ENCODE measurements at places on chromosomes 5 and 9. TPM values are rescaled to one million over a fixed set of nuclear protein-coding genes. Genes with fewer than 3 reads are reported as not detected.

The ZNF883 gene
- 3.3 TPM for total RNA-seq

The GCNT4 gene
- 2.3 TPM for total RNA-seq

The ABLIM3 gene
- total RNA-seq, result 4.7 TPM

The PCDHA8 gene
- not detected for total RNA-seq

The NEK6 gene
- total RNA-seq, result 28.4 TPM

The EQTN gene
- total RNA-seq, result 0.27 TPM

The PRDM9 gene
- total RNA-seq, result not detected

All from foreskin keratinocyte (primary cell).